T1000 (cell line): ENCODE measurements at places on chromosomes 7 and 10.
A peak's percentile ranks its signal among the peaks of the same experiment; 100 is the strongest.

GRCh38 chr10:93408783-93409182, 73.4 kb downstream of the MYOF start:
- no peak for DNase-seq

DNA sequence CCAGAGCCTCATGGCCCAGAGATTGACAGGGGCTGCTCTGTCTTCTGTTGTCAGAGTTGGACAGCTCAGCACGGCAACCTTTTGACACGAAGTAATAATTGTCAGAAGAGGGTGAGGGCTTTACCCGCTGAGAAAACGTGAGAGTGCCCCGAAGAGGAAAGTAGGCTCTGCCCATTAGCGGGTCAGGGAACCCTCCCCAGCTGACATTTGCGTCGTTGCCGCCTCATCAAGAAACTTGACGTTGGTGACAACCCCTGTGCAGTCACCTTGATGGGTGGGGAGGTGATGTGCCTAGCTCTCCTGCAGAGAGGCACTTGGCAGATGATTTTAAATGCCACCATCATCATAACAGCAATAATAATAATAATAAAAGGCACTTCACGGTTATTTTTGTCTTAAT, 202.1 kb downstream of the USP6NL start:
- no peak for DNase-seq

DNA sequence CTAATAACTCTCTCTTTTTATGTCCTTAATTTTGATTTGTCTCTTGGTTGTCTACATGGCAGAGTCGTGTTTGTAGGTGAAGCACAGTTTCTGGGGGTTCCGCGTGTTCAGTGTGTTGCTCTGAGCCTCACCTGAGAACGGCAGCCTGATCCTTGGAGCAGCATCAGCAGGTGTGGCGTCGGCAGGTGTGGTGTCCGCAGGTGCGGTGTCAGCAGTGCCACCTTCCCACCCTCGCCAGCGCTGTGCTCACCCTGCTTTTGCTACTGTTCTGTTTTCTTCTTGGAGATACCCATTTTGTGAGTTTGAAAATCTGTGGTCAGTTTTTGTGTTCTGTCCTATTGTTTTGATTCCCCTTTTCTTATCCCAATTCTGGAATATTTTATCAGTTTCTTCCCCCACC, 406.6 kb downstream of the GLRX3 start:
- no peak for DNase-seq

DNA sequence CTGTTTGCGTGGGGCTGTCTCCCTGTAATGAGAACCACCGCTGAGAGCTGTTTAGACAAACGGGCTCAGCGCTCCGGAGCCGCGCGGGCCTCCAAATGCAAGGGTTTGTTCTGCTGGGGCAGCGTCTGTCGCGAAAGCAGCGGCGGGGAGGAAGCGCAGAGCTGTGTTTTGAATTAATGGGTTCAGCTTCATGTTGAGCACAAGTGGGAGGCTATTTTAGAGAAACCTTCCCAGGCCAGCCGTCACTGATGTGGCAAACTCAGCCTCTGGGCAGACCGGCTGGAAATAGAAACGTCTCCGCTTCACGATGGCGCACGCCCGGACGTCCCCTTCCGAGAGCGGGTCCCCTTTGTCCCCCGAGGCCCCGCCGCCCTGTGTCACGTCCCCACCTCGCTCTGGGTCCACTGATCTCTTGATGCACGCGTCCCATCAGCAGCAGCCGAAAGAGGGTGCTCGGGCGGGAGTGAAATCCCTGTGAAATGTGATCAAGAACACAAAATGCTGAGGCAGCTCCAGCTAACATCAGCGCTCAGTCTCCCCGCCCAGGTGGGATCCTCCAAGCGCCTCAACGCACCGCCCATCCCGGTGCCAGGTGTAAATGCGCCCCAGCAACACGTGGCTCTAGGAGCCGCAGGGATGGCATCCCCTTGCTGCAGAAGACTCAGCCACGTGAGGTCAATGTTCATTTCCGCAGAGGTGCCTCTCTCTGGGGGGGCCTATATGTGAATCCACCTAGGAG, 44.9 kb downstream of the BAMBI start:
- no peak for DNase-seq

DNA sequence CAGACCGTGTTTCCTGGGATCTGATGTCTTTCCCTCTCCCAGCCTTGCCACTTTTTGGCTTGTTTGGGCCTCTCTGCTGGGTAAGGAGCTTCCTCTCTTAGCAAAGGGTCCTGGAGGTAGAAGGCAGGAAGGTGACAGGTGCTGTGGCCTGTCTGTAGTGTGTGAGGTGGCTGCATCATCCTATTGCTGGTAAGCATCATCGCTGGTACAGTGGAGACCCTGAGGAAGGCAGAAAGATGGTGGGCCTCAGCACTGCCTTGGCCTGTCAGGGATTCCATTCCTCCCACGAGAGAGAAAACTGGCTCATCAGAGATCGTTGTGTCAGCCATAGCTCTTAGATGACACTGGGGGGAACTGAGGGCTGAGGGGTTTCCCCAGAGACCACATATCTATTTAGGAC, 46.5 kb downstream of the ZMIZ1 start:
- no peak for DNase-seq

- DNase-seq, result no peak
Measured at GRCh38 chr7:20010877-20011276, 206.3 kb downstream of the MACC1 start.

DNA sequence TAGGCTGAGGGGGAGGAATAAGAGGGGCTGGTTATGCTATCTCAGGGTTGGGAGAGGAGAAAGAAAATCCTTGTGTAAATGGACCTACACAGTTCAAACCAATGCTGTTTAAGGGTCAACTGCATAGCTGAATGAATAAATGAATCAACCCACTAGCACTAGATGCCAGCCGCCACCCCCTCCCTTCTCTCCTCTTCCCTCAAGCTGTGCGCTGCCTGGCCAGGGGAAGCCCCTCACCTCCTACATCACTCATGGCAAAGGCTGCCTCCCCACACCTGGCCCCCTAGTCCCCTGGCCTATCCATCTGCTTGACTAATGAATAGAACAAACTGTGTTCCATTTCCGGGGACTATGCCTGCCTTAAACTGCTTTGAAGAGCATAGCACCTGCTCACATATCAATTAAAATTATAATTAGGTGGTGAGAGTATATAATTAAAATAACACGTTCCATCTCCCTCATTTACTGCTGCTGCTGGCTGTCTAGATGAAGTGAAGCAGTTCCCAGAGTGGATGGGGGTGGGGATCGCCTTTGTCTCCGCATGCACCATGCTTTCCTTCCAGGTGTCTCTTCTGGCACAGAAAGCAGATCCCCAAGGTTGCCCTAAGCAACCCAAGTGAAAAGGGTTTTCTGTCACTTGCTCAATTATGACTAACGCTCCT, 32.6 kb downstream of the GRID1 start:
- no peak for DNase-seq

DNA sequence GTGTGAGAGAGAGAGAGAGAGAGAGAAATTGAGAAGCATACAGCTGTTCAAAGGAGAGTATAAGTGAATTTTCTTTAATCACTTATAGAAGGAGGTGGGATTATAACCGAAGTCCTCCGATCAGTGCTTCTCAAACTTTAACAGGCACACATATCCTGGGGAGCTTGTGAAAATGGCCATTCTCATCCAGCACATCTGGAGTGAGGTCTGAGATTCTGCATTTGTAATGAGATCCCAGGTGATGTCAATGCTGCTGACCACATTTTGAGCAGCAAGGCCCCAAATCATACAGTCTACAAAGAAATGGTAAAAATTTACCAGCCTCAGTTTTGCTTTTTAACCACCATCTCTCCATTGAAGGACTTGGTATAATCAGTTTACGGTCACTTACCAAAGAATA, 219.0 kb downstream of the PTEN start:
- no peak for DNase-seq

- no peak for DNase-seq
Measured at GRCh38 chr10:71708301-71708703, 11.3 kb downstream of the C10orf105 start.

GRCh38 chr7:103988468-103989199, 824 bp downstream of the RELN start:
- DNase-seq, result no peak

DNA sequence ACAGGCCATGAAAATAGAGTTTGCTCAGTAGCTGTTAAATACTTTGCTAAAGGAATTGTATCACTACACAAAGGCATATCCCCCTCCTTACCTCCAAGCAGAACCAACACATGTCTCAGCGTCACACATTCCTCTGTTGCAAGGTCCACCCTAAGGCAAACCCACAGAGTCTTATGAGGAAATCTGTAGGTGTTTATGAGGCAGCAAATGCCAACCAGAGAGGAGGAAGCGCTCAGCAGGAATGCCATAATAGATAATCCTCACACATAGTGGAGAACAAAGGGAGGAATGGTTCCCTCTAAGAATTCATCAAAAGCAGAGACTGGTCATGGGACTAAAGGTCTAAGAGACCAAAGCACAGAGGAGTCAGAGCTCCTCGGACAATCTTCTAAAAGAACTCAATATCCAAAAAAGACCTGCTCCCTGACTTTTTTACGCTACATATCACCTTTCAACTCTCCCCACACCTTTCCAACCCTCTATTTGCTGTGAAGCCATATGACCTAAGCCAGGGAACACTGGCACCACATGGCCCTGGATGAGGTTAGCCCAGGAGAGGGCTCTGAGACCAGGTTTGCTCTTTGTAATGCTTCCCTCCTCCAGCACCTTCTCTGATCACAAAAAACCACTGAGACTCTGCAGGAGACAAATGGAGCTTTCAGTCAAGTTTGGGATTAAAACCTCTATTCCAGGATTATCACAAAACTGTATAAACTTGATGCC, 7.3 kb downstream of the SLC25A13 start:
- DNase-seq, result peak; percentile 7

- peak; percentile 38 for DNase-seq
Measured at GRCh38 chr10:83539528-83540308, 599.6 kb upstream of the GHITM start.

GRCh38 chr7:39428221-39428620, 138.0 kb upstream of the YAE1 start:
- peak; percentile 6 for DNase-seq

GRCh38 chr10:103839519-103839871, 15.9 kb downstream of the SH3PXD2A start:
- no peak for DNase-seq

GRCh38 chr10:92901819-92902251, 53.5 kb downstream of the EXOC6 start:
- DNase-seq, result no peak

DNA sequence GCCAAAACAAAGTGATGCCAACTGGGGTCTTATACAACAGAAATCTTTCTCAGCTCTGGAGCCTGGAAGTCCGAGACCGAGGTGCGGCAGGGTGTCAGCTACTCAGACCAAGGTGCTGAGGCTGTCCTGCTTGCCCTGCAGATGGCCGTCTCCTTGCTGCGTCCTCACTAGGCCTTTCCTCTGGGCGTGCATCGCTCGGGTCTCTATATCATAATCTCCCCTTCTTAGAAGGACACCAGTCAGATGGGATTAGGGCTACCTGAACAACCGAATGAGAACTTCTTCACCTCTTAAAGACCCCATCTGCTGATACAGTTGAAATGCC, 244.7 kb downstream of the EBF3 start:
- no peak for DNase-seq

GRCh38 chr7:98826387-98826786, 43.4 kb downstream of the TMEM130 start:
- DNase-seq, result no peak
